Activated gamma-delta T cell (primary cell): ENCODE measurements at places on chromosomes 7 and 10.

GRCh38 chr10:97336006-97336405, 1.5 kb upstream of the FRAT2 start:
- no peak for DNase-seq

DNA sequence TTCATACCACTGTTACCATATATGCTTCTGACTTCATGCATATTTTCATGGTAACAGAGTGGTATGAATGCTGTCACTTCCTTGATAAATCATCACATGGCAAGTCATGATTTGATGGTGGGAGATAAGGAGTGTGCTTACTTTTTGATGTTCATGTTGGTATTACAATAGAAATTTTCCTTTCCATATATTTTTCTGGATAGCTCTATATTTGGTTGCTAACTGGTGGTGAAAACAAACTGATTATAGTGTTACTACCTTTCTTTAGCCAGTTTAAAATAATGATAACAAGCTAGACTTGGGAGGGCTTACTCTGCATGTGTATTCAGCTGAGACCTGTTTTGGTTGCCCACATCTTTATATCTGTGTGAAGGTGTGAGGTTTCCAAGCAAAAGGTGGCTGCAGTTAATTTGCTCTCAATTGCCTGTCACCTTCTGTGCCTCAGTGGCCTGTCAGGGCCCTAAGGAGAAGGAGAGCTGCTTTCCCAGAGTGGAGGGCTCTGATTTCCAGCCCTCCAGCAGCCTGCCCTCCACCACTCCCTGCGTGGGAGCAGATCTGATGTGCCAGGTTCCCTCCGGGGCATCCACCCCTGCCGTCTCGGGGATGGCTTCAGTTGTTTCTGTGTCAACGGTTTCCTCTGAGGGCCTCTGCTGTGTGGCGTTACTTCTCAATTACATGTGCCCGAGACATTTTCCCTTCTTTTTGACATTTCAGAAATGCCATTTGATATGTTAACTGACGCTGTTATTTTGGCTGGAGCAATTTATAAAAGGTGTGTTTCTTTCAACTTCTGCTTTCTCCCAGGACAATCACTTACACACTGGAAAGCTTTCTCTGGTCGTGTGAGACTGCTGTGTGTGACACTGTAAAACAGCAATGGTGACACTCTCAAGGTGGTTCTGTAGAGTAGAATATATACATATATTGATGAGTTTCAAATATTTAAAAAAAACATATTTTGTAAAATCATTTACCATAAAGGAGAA, 107.7 kb upstream of the KLF6 start:
- no peak for DNase-seq

GRCh38 chr7:64559206-64559605, 3.7 kb downstream of the ZNF680 start:
- no peak for DNase-seq

GRCh38 chr10:46024948-46025347, 5.5 kb downstream of the NCOA4 start:
- no peak for DNase-seq

- DNase-seq: no peak
These were observed 154.8 kb upstream of the PRSS58 start for GRCh38 chr7:142412551-142413193.

DNA sequence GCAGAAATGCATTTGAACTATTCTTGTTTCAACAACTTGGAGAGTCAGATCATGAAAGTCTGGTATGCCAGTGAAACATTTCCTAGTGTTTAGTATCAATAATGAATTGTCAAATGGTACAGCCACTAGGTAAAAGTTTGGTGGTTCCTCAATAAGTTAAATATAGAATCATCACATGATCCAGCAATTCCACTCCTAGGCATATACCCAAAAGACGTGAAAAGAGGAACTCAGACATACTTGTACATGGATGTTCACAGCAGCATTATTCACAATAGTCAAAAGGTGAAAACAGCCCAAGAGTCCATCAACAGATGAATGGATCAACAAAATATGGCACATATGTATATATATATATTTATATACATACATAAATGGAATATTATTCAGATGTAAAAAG, 67.0 kb upstream of the HPS1 start:
- no peak for DNase-seq

DNA sequence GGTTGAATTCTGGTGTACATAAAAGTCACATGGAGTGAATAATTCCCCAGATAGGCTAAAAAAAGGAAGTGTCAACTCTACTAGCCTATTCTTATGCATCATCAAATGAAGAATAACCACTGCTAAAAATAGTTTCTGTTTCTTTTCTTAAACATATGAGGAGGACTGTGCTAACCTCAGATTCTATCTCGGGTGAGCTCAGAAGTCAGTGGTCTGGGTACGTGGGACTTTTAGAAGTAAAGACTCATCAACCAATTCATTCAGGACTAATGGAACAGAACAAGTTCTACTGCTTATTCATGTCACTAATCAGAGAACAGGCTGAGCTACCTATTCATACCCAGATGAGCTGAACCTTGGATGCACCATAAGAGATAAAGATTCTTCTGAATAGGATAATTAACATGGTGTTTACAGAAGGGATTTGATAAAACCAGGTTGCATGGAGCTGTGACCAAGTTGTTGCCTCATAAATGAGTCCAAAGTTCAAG, 9.5 kb upstream of the ASAH2 start:
- no peak for DNase-seq

DNA sequence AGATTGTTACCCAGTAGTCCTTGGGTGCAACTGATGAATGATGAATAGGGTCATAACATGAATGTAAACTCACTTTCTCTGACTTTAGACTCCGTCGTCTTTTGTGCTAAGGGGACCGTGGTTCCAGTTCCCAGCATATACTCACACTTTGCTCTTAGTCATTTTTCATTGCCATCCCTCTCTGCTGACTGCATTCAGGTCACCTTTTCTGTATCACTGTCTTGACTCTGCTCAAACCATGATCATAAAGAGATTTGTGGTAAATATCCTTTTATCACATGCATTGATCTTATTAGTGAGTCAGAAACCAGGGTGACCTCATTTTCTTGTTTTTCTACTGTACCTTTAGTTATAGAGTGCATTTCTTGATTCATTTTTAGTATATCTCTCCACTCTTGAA, 141.1 kb upstream of the AGR3 start:
- no peak for DNase-seq

DNA sequence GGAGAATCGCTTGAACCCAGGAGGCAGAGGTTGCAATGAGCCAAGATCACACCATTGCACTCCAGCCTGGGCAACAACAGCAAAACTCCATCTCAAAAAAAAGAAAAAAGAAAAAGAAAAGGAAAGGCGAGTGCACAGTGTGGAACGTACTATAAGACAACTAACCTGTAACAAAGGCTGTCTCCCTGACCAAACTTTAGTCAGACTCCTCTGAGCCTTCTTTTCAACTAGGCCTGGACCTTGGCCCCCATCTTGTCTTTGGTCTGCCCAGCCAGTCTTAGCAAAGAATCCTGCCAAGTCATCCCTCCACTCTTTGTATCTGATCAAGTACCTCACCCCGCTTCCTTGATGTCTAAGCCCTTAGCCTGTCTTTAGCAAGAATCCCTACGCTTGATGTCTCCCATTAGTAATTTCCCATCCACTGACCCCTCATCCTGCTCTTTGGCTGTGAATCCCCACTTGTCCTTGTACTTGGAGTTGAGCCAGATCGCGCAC, 68.9 kb upstream of the KDM7A start:
- DNase-seq: no peak

DNA sequence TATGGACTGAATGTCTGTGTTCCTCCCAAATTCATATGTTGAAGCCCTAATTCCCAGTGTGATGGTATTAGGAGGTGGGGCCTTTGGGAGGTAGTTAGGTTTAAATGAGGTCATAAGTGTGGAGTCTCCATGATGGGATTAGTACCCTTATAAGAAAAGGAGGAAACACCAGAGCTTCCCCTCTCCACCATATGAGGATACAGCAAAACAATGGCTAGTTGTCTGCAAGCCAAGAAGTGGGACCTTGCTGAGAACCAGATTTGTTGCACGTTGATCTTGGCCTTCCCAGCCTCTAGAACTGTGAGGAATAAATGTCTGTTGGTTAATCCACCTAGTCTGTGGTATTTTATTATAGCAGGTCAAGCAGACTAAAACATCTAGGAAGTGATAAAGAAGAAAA, 102.2 kb downstream of the AHCYL2 start:
- no peak for DNase-seq

GRCh38 chr7:74441801-74442200, 11.9 kb upstream of the GTF2IRD1 start:
- no peak for DNase-seq

DNA sequence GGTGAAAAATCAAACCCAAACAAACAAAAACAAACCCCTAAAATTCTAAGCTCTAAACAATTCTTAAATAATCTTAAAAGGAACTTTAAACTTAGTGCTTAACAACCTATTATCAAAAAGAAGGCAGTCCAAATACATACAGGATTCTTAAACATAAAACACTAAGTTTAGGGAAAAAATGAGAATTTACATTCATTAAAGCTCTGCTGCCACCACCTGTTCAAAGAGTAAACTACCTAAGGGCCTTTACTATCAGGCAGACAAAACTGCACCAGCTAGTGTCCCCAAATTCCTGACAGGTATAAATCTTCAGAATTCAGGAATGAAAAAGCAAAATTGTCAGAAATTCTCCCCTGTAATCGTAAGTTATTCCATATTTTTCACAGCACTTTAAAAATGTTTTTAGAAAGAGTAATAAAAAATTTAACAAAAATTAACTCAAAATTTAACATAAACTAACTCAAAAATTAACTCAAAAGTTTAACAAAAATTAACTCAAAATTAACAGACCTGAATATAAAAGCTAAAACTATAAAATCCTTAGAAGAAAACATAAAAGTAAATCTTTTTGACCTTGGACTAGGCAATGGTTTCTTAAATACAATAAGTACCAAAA, 55.1 kb downstream of the PDZD8 start:
- DNase-seq: no peak

DNA sequence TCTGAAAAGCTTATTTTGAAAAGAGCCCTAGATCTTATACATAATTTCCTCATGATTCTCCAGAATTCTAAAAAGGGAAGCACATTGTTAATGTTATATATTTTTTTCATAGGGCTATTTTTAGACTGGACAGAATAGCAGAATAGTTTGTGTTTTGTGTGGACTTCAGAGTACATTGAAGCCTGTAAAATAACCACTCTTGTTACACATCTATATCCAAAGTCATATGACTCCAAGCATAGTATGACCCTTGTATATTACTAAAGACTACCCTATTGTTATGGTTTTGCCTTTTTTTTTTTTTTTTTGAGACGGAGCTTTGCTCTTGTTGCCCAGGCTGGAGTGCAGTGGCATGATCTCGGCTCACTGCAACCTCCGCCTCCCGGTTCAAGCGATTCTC, 26.1 kb upstream of the FIS1 start:
- no peak for DNase-seq

DNA sequence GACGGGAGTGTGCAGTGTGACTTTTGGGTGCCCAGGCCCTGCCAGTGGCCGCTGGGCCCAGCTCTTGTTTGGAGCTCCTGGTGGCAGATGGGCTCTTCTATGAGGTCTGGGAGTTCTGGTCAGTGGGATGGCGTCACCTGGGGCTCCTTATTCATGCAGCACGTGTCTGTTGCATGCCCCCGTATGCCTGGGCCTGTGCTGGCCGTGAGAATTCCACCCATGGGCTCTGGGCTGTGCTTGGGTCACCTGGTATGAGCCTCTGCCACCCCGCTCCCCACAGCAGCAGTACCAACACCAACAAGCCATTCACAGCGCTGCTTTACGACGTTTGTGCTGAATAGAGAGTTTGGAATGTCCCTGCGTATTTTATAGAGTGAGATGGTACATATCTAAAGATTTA, 27.1 kb downstream of the INPP5A start:
- DNase-seq: no peak

DNA sequence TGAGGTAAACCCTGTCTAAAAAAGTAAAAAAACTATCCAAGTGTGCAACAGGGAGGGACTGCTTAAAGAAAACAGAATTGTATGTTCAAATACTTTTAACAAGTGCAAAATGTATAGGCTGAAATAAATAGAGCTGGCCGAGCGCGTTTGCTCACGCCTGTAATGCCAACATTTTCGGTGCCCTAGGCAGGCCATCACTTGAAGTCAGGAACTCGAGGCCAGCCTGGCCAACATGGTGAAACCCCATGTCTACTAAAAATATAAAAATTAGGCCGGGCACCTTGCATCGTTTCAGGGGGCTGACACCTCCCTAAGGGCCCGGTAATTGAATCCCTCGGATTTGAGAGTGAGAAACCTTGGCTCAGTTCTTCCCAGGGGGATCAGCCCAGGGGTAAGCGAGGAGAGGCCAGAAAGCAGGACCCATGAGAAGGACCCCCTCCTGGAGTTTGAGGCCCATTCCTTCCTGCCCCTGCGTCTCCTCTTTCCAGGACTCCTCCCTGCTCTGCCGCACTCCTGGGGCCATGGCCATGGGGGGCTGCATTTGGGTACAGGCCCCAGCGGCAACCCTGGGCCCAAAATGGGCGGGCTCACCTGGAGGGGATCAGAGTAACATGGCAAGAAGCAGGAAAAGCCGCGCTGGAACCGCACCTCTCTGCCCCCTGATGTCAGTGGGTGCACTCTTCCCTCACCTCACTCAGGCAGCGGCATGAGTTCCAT, 75.5 kb upstream of the TMEM248 start:
- no peak for DNase-seq

DNA sequence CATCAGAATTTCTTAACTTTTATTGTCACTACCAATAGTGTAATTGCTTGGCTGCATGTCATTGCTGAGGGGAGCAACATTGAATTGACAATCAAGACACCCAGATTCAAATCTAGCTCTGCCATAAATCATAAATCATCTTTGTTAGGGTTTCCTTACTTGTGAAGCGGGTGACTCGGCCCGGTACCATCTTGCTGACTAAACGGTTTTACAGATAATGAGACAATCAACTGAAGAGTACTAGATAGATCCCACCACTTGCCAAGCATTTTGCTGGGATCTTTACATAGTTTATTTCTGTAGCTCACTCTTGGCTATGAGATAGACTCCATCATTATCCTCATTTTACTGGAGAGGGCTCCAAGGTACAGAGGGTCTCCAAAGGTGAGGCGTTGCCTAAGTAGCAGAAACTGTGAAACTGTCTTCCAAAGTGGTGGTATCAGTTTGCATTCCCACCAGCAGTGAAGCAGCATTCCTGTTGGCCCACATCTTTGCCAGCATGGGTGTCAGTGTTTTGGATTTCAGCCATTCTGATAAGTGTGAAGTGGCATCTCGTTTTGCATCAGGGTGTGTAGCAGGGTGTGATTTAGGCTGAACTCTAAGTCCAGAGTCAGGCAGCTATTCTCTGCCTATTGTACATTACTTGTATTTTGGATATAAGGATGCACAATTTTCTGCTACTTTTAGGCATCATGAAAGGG, 168.7 kb upstream of the BMPER start:
- DNase-seq: no peak

- no peak for DNase-seq
These were observed 81.0 kb upstream of the CACUL1 start for GRCh38 chr10:118835682-118836326.

DNA sequence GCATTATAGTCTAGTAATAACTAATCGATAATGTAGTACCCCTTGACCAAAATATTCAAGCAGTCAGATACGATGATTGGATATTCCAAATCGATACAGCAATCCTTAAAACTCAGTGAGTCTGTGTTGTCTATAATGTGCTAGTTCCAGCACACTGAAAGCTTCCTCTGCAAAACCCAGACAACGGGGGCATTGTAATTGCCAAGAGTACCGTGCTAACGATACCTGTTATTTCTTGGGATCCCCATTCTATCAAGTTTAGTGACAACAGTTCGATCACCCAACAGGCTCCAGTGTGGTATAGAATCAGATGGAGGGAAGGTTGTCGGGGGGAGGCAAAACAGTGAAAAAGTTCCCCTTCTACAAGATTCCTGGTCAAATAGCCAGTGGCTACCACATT, 865 bp downstream of the ZNF438 start:
- DNase-seq: no peak
